Activated T-helper 2 cell treated with anti-CD3 and anti-CD28 coated beads, Interferon-gamma antibody, Interleukin-2, Interleukin-4, amounts not matched to agents 10 μg/mL and 5 μg/mL and 100 μg/mL, durations not matched to agents 14 hours and 24 hours and 36 hours (primary cell): ENCODE measurements at places on chromosomes 11 and 22.
A peak's percentile ranks its signal among the peaks of the same experiment; 100 is the strongest.

DNA sequence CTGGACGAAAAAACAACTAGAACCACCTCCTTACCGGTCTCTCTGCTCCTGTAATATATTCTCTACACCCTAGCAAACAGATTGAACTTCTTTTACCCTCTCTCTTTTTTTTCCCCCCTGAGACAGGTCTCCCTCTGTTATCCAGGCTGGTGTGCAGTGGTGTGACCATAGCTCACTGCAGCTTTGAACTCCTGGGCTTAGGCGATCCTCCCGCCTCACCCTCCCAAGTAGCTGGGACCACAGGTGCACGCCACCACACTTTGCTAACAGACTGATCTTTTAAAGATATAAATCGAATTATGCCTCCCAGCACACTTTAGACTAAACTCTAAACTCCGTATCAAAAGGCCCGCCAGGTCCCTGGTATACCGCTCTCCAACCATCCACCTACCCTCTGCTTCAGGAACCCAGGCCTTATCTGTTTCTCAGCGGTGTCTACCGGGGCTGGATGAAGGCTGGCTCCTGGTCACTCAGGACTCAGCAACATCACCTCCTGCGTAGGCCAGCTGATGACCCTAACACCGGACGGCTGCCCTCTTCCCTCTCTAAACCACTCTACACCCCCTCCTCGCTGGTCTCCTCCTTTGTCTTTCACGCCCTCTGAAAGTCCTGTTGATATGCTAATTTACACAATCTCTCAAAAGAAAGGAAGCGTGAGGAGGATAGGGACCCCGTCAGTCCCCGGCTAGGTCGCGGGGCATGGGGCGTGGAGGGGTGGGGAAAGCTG lies 745 bp downstream of the C22orf39 start:
- H3K27ac ChIP-seq, result peak overlapping the region; percentile 85
- no peaks in the 10 kb centered on the region for H3K27me3 ChIP-seq
- peaks cover 33% of the 10 kb centered on the region for H3K4me1 ChIP-seq
- peak overlapping the region; percentile 99 for H3K4me3 ChIP-seq
- peaks cover 66% of the 10 kb centered on the region for H3K36me3 ChIP-seq
- DNase-seq, result no peak

- H3K27me3 ChIP-seq, result no peaks in the 10 kb centered on the region
- H3K27ac ChIP-seq, result no peak overlapping the region
- H3K36me3 ChIP-seq, result no peaks in the 10 kb centered on the region
- H3K4me1 ChIP-seq, result no peaks in the 10 kb centered on the region
Observed at GRCh38 chr11:25211635-25212254, 714.9 kb downstream of the LUZP2 start.

DNA sequence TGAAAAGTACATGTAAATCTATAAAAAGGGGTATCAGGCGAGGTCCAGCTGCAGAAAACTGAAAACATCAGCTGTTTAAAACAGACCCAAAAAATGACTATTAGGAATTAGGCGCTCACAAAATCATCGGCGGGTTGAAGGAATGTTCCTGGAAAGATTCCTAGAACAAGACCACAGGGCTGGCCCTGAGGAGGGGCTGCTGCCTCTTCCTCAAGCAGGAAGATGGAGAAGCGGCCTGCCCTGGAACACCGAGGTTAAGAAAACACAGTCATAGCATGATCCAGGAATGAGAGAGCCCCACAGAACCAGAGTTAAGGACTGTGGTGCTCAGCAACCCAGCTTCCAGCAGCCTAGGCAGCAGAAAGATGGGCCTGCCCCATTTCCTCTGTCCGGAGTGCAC lies 78.4 kb downstream of the C11orf91 start:
- no peaks in the 10 kb centered on the region for H3K36me3 ChIP-seq
- H3K27ac ChIP-seq, result no peak overlapping the region
- no peaks in the 10 kb centered on the region for H3K4me1 ChIP-seq
- no peak for DNase-seq
- peaks cover 6% of the 10 kb centered on the region for H3K27me3 ChIP-seq

DNA sequence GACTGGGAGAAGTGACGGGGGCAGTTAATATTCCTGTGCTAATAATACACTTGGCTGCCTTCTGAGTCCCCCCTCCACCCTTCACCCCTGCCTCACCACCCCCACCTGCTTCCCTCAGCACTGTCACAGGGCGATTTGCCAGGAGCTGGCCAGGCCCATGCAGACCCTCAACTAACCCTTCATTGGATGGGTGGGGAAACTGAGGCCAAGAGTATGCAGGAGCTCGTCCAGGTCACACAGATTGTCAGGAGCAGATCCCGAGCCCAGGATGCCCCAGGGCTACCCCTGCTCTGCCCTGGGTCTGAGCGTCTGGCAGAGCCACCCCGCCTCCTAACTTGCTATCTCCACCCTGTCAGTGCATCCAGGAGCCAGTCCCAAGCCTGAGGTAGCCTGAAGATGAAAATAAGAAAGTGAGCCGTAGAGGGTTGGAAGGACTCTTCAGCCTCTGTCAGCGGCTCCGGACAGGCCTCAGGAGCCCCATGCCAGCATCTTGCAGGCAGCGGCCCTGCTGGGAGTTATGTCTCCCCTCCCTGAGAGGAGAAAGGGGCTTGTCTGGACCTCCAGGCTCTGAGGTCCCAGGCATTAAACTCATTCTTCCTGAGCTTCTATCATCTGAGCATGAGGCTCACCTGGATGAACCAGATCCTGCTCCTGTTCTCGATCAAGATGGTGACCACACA lies 6.2 kb downstream of the TPBGL start:
- no peak for DNase-seq
- no peak overlapping the region for H3K4me3 ChIP-seq

DNA sequence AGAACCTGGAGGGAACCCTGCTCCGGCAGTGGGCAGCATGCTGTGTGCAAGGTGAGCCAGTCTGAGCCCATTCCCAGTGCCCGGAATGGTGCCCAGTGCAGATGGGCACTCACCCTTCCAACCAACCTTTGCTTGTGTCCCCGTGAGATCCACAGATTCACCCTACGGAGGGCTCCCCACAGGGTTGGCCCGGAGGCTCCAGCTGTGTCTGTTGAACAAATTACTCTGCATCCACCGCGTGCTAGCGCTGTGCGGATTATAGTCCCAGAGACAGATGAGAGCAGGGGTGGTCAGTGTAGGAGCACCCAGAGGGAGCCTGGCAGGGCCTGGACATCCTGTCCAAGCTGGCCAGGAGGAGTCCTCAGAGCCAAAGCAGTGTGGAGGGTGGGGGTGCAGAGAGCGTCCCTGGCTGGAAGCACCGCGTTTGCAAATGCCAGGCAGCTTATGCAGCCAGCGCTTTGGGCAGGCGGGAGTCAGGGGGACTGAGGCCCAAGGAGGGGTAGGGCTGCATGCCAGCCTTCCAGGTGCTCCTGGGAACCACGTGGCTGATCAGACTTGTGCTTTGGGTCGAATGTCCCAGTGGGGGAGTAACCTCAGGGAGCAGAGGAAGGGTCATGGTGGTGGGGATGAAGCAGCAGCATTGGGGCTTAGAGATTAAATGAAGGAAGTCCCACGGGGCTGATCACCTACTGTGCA lies 80.5 kb downstream of the KCNQ1 start:
- no peaks in the 10 kb centered on the region for H3K27me3 ChIP-seq
- H3K27ac ChIP-seq, result no peak overlapping the region
- no peak for DNase-seq

- H3K4me1 ChIP-seq, result no peaks in the 10 kb centered on the region
- no peak overlapping the region for H3K27ac ChIP-seq
- H3K27me3 ChIP-seq, result no peaks in the 10 kb centered on the region
- no peaks in the 10 kb centered on the region for H3K36me3 ChIP-seq
- DNase-seq, result no peak
Observed at GRCh38 chr22:48943567-48944432, 883.9 kb downstream of the BRD1 start.

GRCh38 chr11:15095736-15096228 lies 18.9 kb upstream of the INSC start:
- H3K27ac ChIP-seq, result no peak overlapping the region
- H3K36me3 ChIP-seq, result no peaks in the 10 kb centered on the region
- H3K27me3 ChIP-seq, result peaks cover 24% of the 10 kb centered on the region
- peaks cover 2% of the 10 kb centered on the region for H3K4me1 ChIP-seq
- H3K4me3 ChIP-seq, result no peak overlapping the region
- no peak for DNase-seq

DNA sequence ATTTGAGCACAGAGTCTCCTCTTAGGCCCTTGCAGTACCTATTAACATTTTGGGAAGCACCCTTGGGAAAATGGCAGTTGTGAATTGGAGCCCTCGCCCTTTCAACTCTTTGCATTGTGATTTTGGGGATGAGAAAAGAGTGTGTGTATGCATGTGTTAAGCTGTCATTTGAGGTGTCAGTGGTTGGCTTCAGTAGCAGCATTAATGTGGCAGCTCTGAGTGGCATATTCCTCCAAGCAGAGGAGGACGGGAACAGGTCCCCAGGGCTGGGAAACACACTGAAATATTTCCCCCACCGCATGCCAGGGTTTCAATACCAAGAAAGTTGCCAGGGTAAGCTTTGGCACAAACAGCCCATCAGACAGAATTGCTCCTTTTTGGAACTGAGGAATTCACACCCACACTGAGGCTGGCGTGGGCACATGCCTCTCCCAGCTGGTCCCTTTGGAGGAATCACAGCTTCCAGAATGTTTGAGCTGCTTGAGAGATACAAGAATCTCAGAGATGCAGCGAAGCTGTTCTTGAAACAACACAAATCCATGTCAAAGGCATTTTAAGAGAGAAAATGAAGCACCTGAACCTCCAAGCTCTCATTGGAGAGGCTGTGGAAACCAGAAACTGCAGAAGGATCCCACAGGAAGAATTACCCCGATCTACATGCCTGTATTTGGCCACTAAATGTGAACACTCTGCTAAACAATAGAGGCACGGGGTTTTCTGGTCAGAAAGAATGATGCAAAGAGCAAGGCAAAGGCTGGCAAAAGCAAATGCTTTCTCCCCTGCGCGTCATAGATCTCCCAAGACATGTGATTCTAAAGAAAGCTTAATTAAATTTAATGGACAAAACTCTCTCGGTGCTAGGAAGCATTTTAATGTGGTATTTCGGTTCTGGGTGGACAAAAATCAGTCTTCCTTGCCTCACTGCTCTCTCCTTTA lies 67.2 kb upstream of the RCN1 start:
- no peak overlapping the region for H3K27ac ChIP-seq
- no peaks in the 10 kb centered on the region for H3K36me3 ChIP-seq
- no peak for DNase-seq

GRCh38 chr11:100739666-100740065 lies 52.6 kb downstream of the ARHGAP42 start:
- H3K4me3 ChIP-seq, result no peak overlapping the region
- no peaks in the 10 kb centered on the region for H3K4me1 ChIP-seq

DNA sequence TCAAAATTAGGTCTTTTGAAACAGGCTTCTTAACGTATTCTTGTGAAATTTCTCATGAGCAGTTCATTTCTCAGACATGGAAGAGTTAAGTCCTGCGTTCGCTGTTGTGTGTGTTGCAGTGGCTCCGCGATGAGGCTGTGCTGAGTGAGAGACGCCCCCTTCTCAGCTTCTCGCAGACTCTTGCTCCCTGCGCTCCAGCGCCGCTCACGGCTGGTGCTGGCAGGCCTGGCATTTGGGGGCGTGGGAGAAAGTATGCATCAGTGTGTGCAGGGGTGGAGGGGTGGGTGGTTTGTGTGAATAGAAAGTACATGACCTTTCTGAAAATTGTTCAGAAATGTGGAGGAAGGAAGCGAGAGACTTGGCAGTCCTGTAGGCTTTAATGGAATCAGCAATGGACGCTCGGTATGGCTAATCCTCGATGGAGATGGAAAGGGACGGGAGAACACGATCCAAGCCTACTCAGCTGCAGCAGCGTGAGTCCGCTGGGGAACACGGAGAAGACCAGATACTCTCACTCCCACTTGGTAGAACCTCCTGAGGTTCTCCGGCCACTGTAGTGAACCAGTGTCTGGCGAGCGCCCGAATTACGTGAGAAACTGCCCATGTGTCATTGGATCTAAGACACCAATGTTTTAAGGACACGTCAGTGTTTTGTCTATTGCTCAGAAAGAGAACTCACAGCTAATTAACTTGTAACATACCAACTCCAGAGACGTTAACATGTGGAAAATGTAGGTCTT lies 5.9 kb downstream of the TAB1 start:
- no peak overlapping the region for H3K27ac ChIP-seq
- H3K4me3 ChIP-seq, result no peak overlapping the region
- no peak for DNase-seq
- H3K4me1 ChIP-seq, result peaks cover 35% of the 10 kb centered on the region
- H3K36me3 ChIP-seq, result peaks cover 51% of the 10 kb centered on the region
- no peaks in the 10 kb centered on the region for H3K27me3 ChIP-seq
